Panc1 (cell line): ENCODE measurements at places on chromosomes 12 and 14. TPM values are rescaled to one million over a fixed set of nuclear protein-coding genes. Genes with fewer than 3 reads are reported as not detected.

FAIM2 gene
- total RNA-seq: 0.49 TPM

CLEC1A gene
- 0.41 TPM for total RNA-seq

SPRYD4 gene
- 3.7 TPM for total RNA-seq

FCF1 gene
- 41.5 TPM for total RNA-seq

GALNT9 gene
- total RNA-seq: 0.33 TPM

PNMA1 gene
- total RNA-seq: 49.7 TPM

KIF26A gene
- 4.4 TPM for total RNA-seq

AQP6 gene
- 0.31 TPM for total RNA-seq

KRT6C gene
- not detected for total RNA-seq

SERPINA9 gene
- not detected for total RNA-seq

PFDN5 gene
- 340 TPM for total RNA-seq

HVCN1 gene
- 0.87 TPM for total RNA-seq

DNA sequence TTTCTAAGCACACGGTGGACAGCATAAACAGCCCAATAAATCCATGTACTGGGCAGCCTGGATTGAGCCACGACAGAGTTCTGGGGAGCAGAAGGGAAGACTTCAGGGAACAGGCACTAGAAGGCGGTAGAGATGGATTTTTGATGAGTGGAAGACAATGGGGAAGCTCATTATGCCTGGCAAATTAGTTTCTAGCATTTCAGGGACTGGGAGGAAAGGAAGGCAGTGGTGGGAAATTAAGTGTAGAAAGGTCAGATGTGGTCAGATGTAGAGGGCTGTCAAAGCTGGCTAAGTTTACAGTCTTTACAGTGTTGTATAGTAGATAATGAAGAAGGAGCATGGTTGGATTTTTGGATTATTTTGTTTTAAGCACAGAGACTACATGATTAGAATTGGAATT lies 9.2 kb downstream of the EGLN3 start:
- H3K27ac ChIP-seq: no peak overlapping the region
- DNase-seq: no peak
- H3K4me1 ChIP-seq: no peaks in the 10 kb centered on the region; the same call in 1 of the 2 replicates
- no peaks in the 10 kb centered on the region for H3K36me3 ChIP-seq
- no peaks in the 10 kb centered on the region for H3K27me3 ChIP-seq

- no peak overlapping the region for H3K4me3 ChIP-seq
- no peaks in the 10 kb centered on the region for H3K4me1 ChIP-seq
- H3K27ac ChIP-seq: no peak overlapping the region
- no peaks in the 10 kb centered on the region for H3K27me3 ChIP-seq
- H3K36me3 ChIP-seq: no peaks in the 10 kb centered on the region
- no peak for DNase-seq
Observed at GRCh38 chr12:7608184-7608911, 57.4 kb downstream of the APOBEC1 start.

- no peaks in the 10 kb centered on the region for H3K36me3 ChIP-seq
- H3K27me3 ChIP-seq: no peaks in the 10 kb centered on the region
- DNase-seq: no peak
Observed at GRCh38 chr12:76569685-76570604, 10.4 kb upstream of the OSBPL8 start.

DNA sequence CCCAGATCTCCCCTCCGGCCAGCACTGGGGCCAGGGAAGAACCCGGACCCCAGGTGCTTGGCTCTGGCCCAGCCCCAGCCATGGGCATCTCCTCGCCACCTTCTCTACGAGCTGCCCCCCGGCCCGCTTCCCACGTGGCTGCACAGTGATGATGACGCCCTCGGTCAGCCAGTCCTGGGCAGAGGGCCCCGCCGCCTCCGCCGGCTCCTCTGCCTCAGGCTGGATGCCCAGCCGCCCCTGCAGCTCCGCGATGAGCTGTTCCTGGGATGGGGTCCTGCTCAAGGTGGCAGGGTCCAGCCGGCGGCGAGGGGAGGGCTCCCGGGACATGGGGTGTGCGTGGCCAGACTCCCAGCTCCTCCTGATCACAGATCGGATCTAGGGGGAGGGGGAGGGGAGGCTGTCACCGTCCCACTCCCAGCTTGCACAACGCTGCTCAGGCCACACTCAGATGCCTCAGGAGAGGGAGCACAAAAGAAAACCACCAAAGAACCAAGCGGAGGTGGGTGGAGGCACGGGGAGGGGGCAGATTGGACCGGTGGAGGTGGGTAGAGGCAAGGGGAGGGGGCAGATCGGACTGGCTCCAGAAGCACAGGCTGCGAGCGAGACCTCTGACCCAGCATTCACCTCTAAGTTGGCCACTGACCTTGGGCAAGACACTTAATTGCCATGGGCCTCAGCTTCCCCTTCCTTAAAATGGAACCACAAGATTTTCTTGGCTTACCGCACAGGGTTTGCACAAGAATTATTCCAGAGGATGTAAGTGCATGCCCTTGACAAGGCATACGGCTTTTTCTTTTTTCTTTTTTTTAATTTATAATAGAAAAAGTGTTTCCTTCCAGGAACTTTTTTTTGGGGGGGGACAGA lies 16.1 kb upstream of the RPLP0 start:
- peaks cover 64% of the 10 kb centered on the region for H3K4me1 ChIP-seq
- H3K27ac ChIP-seq: peak overlapping the region; percentile 44
- H3K4me3 ChIP-seq: no peak overlapping the region
- no peak for DNase-seq
- peaks cover 23% of the 10 kb centered on the region for H3K36me3 ChIP-seq
- no peaks in the 10 kb centered on the region for H3K27me3 ChIP-seq

DNA sequence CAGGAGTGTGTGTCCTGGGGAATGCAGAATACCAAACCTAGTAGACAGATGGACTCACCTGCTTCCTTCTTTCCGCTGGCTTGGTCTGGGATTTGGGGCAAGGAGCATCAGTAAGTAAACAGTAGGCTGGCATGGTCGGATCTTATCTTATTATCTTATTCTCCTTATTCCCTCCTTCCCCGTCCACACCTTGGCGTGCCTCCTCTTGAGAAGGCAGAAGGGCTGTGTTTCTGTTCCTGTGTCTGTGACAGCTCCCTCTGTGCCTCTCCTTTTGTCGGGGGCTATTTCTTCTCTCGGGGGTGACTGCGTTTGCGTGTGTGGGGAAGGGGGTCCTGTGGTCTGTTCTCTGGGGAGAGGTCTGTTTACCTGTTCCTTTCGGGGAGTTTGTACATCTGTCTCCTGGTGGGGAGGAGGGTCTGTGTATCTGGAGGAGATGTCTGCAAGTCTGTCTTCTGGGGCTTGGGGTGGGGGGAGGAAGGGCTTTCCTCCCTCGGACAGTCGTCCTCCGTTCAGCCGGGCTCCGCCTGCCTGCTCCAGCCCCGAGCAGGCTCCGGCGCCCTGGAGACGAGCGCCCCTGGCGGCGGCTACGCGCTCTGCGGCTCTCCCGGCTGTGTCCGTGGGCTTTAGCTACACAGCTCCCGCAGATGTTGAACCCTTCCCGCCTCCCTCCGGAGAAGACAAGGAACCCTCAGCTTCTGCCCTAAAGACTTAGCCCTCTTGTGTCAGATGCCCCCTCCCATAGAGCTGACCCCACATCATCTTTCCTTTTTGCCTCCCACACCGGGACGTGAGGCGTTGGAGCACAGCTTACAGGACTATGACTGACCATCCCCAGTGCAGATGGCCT lies 4.4 kb downstream of the KRT86 start:
- H3K4me3 ChIP-seq: peak overlapping the region; percentile 27
- peak overlapping the region; percentile 96 for H3K27ac ChIP-seq
- no peaks in the 10 kb centered on the region for H3K27me3 ChIP-seq
- no peak for DNase-seq
- peaks cover 39% of the 10 kb centered on the region for H3K4me1 ChIP-seq

GRCh38 chr12:76542908-76543307 lies 16.7 kb downstream of the OSBPL8 start:
- H3K36me3 ChIP-seq: no peaks in the 10 kb centered on the region
- DNase-seq: no peak
- H3K27ac ChIP-seq: no peak overlapping the region
- H3K4me3 ChIP-seq: no peak overlapping the region
- peaks cover 4% of the 10 kb centered on the region; the same call in 1 of the 2 replicates for H3K4me1 ChIP-seq

- no peaks in the 10 kb centered on the region for H3K27me3 ChIP-seq
- no peaks in the 10 kb centered on the region for H3K36me3 ChIP-seq
- H3K27ac ChIP-seq: no peak overlapping the region
- DNase-seq: no peak
- H3K4me3 ChIP-seq: no peak overlapping the region
- H3K4me1 ChIP-seq: no peaks in the 10 kb centered on the region
Observed at GRCh38 chr12:13367973-13368372, 171.4 kb downstream of the EMP1 start.

GRCh38 chr12:57086493-57087009 lies 2.4 kb upstream of the NAB2 start:
- peaks cover 19% of the 10 kb centered on the region for H3K4me1 ChIP-seq
- H3K27ac ChIP-seq: peak overlapping the region; percentile 90
- H3K27me3 ChIP-seq: no peaks in the 10 kb centered on the region
- peak overlapping the region; percentile 91 for H3K4me3 ChIP-seq

GRCh38 chr12:47888153-47888819 lies 16.5 kb downstream of the VDR start:
- no peak for DNase-seq
- H3K4me3 ChIP-seq: no peak overlapping the region
- no peaks in the 10 kb centered on the region for H3K27me3 ChIP-seq

- 0 out of 2 replicates have a peak, but pooled peaks cover 3% of the 10 kb centered on the region for H3K27me3 ChIP-seq
- no peak overlapping the region for H3K27ac ChIP-seq
- no peaks in the 10 kb centered on the region for H3K36me3 ChIP-seq
- H3K4me3 ChIP-seq: no peak overlapping the region
- H3K4me1 ChIP-seq: no peaks in the 10 kb centered on the region
Observed at GRCh38 chr12:27922531-27923139, 49.9 kb downstream of the PTHLH start.

DNA sequence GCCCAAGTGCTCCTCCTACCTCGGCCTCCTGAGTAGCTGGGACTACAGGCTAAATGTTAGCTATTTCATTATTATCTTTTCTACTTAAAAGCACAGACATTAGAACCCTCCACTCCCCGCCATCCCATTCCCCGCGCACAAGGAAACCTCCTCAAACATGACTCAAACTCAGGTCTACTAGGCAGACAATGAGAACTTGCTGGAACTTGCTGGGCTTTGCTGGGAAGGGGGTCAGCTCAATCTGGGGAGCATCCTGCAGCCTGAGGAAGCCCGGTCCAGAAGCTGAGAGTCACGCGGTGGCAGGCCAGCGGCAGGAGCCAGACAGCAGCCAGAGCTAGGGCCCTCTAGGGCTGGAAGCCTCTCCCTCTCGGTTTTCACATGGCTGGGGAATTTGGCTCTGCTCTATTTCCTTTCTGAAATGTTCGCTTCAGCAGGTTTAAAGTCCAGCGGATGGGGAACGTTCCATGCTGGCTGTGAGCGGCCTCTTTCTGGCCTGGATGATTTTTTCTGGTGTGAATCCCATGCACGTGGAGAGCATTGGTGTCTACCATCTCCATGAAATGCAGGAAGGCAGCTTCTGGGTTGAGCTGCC lies 68.5 kb downstream of the SLC6A12 start:
- H3K36me3 ChIP-seq: no peaks in the 10 kb centered on the region
- no peak for DNase-seq
- H3K4me1 ChIP-seq: no peaks in the 10 kb centered on the region

GRCh38 chr12:2049604-2050540 lies 2.9 kb upstream of the CACNA1C start:
- H3K27ac ChIP-seq: no peak overlapping the region
- H3K36me3 ChIP-seq: no peaks in the 10 kb centered on the region
- H3K27me3 ChIP-seq: peaks cover 13% of the 10 kb centered on the region
- H3K4me3 ChIP-seq: no peak overlapping the region

- H3K27ac ChIP-seq: no peak overlapping the region
- no peak overlapping the region for H3K4me3 ChIP-seq
- no peaks in the 10 kb centered on the region for H3K27me3 ChIP-seq
- peaks cover 41% of the 10 kb centered on the region for H3K36me3 ChIP-seq
- no peak for DNase-seq
Observed at GRCh38 chr14:69775012-69775411, 8.1 kb downstream of the SRSF5 start.

GRCh38 chr14:97603201-97603600 lies 806.0 kb downstream of the VRK1 start:
- no peak overlapping the region for H3K27ac ChIP-seq
- H3K4me3 ChIP-seq: no peak overlapping the region
- no peaks in the 10 kb centered on the region for H3K4me1 ChIP-seq
- H3K27me3 ChIP-seq: no peaks in the 10 kb centered on the region

GRCh38 chr14:64417055-64417770 lies 29.1 kb downstream of the MTHFD1 start:
- no peak overlapping the region for H3K4me3 ChIP-seq
- H3K27me3 ChIP-seq: no peaks in the 10 kb centered on the region
- H3K27ac ChIP-seq: no peak overlapping the region
- no peak for DNase-seq
- H3K4me1 ChIP-seq: no peaks in the 10 kb centered on the region
- peaks cover 9% of the 10 kb centered on the region; the same call in 1 of the 2 replicates for H3K36me3 ChIP-seq

DNA sequence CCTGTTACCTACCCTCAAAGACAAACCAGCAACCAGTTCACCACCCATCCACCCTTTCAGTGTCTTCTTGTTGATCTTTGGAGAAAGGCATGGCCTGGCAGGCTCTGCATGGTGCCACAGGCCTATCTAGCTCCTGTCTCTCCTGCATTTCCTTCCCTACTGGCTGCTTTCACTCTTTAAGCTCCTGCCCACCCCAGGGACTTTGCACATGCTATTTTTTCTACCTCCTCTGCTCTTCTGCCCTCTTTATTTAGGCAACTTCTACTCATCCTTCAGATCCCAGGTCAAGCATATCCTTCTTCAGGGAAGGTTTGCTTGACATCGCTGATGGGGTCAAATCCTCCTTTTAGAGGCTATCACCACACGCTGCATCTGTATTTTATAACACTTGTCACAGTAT lies 27.1 kb upstream of the GPRC5A start:
- no peak for DNase-seq
- H3K27ac ChIP-seq: peak overlapping the region; percentile 73; the same call in 1 of the 2 replicates
- no peak overlapping the region for H3K4me3 ChIP-seq
- H3K4me1 ChIP-seq: peaks cover 3% of the 10 kb centered on the region; the same call in 1 of the 2 replicates

- no peaks in the 10 kb centered on the region for H3K27me3 ChIP-seq
- no peak overlapping the region for H3K4me3 ChIP-seq
- no peaks in the 10 kb centered on the region for H3K36me3 ChIP-seq
- no peak for DNase-seq
Observed at GRCh38 chr12:49683599-49684309, 23.5 kb downstream of the FMNL3 start.

DNA sequence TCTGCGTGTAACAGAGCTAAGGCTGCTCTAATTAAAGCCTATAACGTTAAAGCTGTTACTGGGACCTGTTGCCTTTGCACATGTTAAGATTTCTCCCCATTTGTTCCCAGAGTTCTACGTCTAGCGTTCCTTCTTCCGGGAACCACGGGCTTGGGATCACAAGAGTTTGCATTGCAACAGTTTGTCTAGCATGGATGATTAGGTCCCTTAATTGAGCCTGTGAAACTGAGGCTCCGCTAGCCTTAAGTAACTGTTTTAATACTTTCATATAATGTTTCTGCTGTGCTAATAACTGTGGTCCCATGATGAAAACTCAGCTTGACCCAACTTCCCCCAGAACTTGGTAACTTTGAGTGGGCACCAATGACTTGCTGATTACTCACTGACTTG lies 16.7 kb upstream of the LYZ start:
- peaks cover 15% of the 10 kb centered on the region for H3K27me3 ChIP-seq
- no peaks in the 10 kb centered on the region for H3K36me3 ChIP-seq
- H3K4me1 ChIP-seq: peaks cover 6% of the 10 kb centered on the region; the same call in 1 of the 2 replicates
- peak overlapping the region; percentile 42 for H3K4me3 ChIP-seq
- no peak overlapping the region for H3K27ac ChIP-seq
- DNase-seq: no peak
